ENCODE measurements at places on chromosomes 11 and 22.

DNA sequence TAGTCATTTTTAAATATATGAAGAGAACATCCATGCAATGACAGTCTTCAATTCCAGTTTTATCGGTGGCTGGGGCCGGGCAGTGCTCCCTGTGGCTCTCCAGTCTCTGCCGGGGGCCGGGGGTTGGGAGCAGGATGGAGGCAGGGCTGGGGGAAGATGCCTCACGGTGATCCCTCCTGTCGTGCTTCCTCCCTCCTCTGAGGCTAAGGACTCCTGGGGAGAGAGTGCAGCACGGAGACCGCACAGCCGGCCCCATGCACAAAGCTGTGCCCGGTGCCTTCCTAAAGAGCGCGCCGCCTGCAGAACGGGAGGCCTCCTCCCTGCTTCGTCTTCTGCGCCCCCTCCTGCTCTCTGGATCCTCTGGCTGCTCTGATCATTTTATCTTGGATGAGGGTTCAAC is 20.5 kb downstream of the GAL start:
- DNase-seq, result no peak

GRCh38 chr22:48205790-48206189 is 1443.3 kb downstream of the TBC1D22A start:
- no peak for DNase-seq

- no peak for DNase-seq
These were observed 49.8 kb downstream of the OSBPL5 start for GRCh38 chr11:3115321-3115720.

- no peak for DNase-seq
These were observed 28.8 kb upstream of the RAPSN start for GRCh38 chr11:47477753-47478152.

DNA sequence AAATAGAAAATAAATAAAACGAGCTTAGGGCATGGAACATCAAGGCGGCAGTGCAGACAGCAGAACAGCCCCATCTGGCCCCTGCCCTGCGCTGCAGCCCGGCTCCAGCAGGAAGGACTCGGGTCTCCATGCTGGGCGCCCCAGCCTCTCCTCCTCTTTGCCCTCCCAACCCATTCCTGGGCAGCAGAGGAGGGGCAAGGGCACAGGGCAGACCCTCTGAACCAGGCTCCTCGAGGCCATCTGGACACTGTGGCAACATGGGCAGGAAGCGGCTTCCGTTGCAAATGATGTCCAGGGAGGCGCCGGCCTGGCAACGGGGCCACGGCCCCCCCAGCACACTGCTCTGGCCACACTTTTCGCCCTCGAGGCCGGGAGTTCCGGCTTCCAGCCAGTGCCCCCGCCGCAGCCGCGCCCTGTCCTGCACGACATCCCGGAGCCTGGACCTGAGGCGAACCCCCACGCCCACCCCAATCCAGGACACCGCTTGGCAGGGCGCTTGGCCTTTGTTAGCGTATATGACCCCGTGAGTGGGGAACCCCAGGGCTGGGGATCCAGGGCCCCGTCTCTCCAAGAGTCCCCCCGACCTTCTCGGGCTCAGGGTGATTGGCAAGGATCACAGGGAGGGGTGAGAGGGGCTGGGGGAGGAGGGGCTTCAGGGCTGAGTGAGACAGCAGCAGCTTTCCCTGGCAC is 192.1 kb downstream of the IGLL1 start:
- no peak for DNase-seq

GRCh38 chr11:74278721-74279161 is 32.7 kb downstream of the P4HA3 start:
- DNase-seq, result peak; percentile 47

- no peak for DNase-seq
These were observed 397 bp downstream of the OR52N2 start for GRCh38 chr11:5809122-5809519.

GRCh38 chr11:69497221-69497787 is 15.8 kb downstream of the LINC01488 start:
- peak; percentile 47 for DNase-seq

DNA sequence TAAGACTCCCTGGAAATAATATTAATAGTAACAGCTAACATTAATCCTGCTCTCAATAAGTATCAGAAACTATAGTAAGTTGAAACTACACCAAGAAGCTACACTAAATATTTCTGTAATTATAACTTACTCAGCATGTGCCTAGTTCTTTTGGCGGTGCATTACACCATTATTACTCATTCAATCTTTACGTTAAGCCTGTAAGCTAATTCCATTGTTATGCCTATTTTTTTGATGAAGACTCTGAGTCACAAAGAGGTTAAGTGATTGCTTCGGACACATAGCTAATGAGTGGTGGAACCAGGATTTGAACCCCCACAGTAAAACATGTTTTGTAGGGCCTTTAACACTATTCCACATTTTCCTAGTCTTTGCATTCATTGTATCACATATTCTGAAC is 111.6 kb downstream of the RASSF10 start:
- no peak for DNase-seq

DNA sequence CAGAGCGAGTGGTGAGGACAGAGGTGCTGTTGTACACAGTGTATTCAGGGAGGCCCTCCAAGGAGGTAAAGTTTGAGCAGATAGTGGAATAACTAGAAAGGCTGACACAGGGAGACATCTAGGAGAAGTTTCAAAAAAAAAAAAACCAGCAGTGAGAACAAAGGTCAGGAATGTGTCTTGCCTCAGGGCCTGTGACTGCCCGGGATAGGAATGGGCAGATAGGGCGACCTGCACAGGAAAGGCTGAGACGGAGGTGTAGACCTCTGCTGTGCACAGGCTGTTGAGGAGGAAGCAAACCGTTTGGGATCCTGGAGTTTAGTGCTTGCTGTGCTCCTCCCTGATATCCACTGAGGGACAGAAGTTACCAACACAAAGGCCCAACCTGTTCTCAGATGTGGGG is 406.5 kb upstream of the B3GAT1 start:
- no peak for DNase-seq

DNA sequence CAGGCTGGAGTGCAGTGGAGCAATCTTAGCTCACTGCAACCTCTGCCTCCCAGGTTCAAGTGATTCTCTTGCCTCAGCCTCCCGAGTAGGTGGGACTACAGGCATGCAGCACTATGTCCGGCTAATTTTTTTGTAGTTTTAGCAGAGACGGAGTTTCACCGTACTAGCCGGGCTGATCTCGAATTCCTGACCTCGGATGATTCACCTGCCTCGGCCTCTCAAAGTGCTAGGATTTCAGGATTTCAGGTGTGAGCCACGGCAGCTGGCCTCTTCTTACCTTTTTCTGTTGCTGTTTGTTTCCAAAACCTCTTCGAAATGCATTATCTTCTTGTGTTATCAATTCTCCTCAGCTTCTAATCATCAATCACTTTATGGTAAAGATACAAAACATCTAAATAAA is 22.1 kb upstream of the TMEM135 start:
- DNase-seq, result no peak

- peak; percentile 72 for DNase-seq
These were observed 1.3 kb downstream of the PPP1R14B start for GRCh38 chr11:64245401-64245796.

DNA sequence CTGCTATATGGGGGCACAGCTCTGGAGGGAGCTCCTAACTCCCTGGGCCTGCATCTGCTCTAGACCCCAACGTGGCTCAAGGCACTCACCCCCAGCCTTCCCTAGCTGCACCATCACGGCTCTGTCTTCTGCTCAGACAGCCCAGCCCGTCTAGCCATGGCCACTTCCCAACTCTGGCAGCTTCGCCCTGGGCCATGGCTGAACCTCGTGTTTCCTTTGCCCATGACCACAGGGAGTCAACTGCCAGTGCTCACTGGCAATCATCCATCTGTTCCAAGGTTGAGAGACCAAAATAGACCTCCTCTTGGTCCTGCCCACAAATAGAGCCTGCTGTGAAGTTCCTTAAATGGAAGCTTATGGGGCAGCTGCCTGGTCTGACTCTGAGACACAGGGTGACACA is 5.4 kb downstream of the LMO1 start:
- no peak for DNase-seq
